ENCODE measurements at places on chromosomes 6 and 20.

DNA sequence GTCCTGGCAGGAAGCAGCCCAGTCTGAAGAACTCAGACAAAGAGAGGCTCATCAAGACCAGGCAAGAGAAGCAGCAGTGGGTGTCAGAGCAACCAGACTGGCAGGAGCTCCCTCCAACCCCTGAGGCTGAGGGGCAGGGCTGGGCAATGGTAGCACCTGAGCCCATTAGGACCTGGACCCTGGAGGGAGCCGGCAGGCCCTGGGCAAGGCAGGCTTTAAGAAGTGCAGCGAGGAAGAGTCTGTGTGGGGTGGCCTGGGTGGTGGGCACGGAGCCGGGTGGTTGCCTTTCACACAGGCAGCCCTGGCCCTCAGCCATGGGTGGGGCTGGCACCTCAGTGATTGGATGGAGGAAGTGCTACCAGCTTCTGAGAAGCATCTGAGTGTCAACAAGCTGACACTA lies 33.1 kb upstream of the IRF4 start:
- DNase-seq = no peak

DNA sequence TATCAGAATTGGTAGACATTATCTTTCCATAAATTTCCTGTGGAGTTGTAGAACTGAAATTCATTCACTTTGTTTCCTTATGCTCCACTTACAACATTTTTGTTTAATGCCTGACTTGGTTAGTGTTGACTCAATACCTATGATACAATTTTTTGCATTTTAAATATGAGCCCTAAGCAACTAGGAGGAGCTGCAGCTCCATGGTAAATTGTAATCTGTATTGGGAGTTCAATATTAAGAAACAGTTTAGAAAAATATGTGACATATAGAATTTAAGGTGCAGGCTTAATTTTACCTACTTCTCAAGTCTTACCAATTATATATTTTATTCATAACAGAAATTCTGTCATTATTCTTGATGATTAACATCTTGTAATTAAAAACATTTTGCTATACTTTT lies 868.3 kb downstream of the EYS start:
- DNase-seq = no peak

GRCh38 chr6:68368845-68369244 lies 266.2 kb upstream of the ADGRB3 start:
- DNase-seq = no peak

DNA sequence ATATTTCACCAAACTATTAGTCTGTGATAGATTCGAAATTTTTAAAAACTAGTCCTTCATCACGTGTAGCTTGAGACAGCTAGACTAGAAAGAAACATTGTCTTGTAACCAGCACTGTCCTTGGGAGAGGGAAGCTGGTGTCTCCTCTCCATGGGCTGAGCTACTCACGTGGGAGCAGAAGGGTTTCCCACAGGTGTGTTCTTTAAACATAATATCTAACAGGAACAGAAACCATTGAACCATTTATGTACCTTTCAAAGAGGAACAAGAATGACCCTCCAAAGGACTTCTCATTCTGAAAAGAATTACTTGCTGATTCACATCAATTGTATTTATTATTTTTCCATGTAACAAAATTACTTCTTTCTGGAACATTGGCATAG lies 72.4 kb upstream of the SYNJ2 start:
- no peak for DNase-seq

DNA sequence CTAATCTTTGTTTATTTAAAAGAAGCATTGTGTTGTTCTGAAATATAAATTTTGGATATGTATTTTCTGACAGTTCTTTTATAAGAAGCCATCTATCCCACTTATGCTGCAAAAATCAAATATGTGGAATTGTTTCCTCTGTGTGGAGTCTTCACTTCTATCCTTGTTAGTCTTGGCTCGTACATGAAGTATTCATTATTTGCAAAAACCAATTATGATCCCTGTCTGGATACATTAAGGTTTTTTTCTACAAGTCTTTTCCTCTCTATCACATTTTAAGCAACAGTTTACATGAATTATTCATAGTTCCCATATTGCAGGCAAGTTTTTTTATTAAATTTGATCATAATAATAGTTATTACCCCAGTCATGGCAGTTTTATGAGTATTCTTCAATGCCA lies 490.8 kb upstream of the GJE1 start:
- DNase-seq = no peak

DNA sequence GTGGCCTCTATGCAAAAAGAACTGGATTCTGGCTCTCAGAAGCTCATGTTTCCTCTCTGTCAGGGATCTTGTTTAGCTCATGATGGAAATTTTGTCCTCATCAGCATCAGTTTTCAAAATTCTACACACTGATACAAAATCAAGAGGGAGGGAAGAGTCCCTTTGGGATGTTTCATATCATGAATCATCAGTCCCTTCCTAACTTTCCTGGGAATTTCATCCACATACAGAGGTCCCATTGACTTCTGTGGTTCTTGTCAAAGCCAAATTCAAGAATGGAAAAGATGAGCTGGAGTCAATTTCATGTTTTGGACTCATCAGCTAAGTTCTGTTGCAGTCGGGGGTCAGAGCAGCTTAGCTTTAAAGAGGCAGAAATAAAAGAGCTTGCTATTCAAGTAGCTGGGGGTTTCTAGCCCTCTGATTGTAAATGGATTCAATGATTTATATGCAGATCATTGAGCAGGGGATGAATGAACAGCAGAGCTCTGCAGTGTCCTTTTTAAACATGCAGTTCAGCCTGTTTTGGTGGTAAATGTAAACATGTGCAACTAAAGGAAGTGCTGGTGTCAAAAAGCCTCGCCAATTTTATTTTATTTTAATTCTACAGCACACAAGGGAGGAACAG lies 21.3 kb upstream of the TMEM14A start:
- DNase-seq = no peak

- DNase-seq = no peak
Measured at GRCh38 chr20:58177799-58178198, 50.7 kb downstream of the ANKRD60 start.

DNA sequence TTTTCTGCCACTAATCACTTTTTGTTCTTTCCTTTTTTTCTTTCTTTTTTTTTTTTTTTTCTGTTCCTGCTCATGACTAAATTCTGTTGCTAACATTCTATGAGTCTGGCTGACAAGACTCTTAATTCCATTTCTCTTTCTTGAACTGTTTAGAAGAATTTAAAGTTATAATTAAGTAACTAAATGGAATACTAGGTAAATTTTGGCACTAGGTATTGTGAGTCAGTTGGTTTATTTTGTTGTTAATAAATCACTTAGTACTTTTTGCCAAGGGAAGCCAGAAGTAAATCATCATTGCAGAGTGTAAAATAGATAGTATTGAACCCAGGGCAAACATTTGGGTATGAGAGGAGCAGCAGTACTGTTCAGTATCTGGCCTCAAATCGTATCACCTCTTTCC lies 42.0 kb upstream of the PRDM1 start:
- DNase-seq = no peak

- DNase-seq = no peak
Measured at GRCh38 chr6:89506716-89507617, 74.0 kb downstream of the ANKRD6 start.

GRCh38 chr6:64803470-64804166 lies 903.4 kb downstream of the EYS start:
- no peak for DNase-seq

- no peak for DNase-seq
Measured at GRCh38 chr6:32317541-32317940, 54.2 kb downstream of the TSBP1 start.

GRCh38 chr6:78911218-78911940 lies 44.0 kb downstream of the IRAK1BP1 start:
- DNase-seq = no peak

DNA sequence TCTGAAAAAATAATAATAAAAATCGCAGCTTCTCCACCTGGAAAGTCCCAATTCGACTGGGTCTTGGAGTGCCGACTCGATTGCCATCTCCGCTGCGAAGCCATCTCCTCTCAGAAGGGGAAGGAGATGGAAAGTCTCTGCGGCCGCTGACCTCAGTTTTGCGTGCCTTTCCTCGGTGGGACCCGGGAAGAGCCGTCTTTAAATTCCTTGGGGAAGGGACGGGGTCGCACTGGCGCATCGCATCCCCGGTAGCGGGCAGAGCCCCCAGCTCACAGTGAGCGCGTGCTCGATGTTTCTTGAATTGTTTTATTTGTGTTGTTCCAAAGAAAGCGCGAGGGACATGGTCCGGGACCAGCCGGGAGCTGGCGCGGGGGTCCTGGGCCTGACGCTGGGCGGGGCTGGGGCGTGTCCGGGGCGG lies 270 bp upstream of the TIAM2 start:
- no peak for DNase-seq

DNA sequence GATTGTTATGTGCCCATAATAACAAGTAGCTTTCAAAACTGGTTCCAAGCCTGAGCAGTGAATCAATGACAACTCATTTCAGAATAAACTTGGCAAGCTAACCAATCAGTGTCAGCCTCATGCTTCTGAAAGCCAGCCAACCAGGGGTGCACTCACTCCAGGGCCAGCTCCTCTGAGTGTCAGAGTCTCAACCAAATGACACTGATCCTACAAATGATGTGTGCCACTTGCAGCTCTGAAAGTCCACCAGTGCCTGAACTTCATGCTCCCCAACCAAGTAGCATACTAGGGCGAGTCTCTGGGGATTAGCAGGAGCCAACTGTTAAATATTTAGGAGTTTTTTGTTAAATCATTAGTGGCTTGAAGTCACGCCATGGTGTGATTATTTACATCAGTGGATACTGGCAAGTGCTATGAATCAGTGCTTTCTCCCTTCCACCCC lies 4.5 kb downstream of the IYD start:
- no peak for DNase-seq

- no peak for DNase-seq
Measured at GRCh38 chr6:112189494-112189893, 64.9 kb downstream of the LAMA4 start.

DNA sequence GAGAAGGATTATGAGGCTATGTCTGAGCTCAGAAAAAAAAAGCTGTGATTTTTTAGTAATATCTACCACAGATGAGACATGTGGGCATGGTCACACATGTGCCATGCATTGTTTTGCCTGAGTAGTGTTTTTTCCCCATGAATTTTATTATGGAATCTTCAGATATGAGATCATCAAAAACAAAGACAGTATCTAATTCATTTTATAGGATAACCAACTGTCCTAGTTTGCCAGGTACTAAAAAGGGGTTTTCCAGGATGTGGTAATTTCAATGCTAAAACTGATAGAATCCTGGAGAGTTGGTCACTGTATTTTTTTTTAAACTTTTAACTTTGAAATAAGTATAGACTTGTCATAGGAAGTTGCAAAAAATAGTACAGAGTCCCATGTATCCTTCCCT lies 127.4 kb upstream of the MAP3K7 start:
- no peak for DNase-seq

DNA sequence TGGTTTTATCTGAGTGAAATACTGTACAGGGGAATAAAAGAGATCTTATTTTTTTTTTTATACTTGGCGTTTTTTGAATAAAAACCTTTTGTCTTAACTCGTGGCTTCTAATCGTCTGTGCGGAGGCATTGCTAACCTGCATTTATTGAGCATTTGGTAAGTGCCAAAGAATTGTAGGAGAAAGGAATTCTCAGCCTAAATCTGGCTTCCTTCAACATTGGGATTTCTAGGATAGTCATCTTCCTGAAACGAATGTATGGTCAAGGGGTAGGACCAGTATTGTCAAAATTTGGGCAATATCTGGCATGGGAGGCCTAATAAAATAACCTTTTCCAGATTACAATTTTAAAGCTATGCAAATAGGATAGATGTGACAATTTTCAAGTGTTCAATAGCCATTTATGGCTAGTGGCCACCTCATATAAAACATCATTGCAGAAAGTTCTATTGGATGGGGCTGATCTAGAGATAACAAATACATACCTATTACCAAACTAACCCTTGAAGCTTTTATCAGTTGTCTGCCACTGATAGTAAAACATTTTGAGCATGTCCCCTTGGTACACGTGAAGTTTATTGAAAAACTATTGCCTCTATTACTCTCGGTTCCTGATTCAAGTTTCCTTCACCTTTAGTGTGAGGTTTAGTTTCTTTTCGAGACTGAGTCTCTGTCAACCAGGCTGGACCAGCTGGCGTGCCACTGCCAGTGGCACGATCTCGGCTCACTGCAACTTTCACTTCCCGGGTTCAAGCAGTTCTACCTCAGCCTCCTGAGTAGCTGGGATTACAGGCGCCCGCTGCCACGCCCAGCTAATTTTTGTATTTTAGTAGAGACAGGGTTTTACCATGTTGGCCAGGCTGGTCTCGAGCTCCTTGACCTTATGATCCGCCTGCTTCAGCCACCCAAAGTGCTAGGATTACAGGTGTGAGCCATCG lies 5.6 kb downstream of the PIM1 start:
- DNase-seq = no peak

- no peak for DNase-seq
Measured at GRCh38 chr6:84825461-84825860, 61.1 kb upstream of the TBX18 start.

- DNase-seq = no peak
Measured at GRCh38 chr6:159079367-159079766, 34.6 kb upstream of the TAGAP start.

- DNase-seq = no peak
Measured at GRCh38 chr6:20877008-20877937, 343.0 kb downstream of the CDKAL1 start.

GRCh38 chr20:5665417-5665816 lies 84.8 kb upstream of the SHLD1 start:
- no peak for DNase-seq

GRCh38 chr6:112439010-112439409 lies 91.9 kb downstream of the RFPL4B start:
- DNase-seq = no peak

GRCh38 chr6:9515633-9516606 lies 899.0 kb downstream of the TFAP2A start:
- DNase-seq = no peak
